ENCODE measurements at places on chromosomes 13 and 19. TPM values are rescaled to one million over a fixed set of nuclear protein-coding genes. Genes with fewer than 3 reads are reported as not detected.
A peak's percentile ranks its signal among the peaks of the same experiment; 100 is the strongest.

GRCh38 chr19:49512970-49513745, 697 bp downstream of the FCGRT start:
- no peak for DNase-seq

DNA sequence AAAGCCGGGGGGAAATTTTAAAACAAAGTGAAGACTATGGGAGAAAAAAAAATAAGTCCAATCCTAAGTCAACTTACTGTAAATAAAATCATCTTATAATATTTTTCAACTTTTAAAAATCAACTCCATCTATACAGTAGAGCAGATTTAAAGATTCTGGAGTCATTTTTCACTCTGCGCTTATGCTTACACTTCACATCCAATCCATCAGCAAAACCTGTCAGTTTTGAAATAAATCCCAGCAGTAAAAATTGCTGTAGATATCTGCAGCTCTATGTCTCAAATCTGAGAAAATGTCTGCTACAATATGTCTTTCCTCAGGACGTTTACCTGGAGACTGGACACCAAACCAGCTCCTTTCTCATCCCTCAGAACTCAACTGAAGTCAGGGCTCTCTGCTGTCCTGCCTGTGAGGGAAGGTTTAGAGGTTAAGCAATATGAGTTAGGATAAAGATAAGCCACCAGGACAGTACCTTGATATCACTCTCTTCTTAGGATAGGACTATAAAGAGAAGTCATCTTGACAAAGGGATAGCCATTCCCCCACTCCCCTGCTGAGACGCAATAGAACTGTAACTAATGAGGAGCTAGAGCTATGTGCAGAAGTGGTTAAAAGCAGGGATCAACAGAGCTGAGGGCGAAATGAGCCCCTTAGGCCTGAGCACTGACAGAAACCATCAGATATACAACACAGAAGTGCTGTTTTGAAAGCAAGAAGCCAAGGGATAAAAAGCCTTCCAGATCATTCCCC, 254.7 kb upstream of the KLHL1 start:
- no peak for DNase-seq

GRCh38 chr19:6481541-6482342, at the start of gene DENND1C:
TSS of gene DENND1C (minus strand) at chr19:6481787. CDS start at chr19:6481695, 92 bp downstream.
- DNase-seq, result peak; percentile 34

DNA sequence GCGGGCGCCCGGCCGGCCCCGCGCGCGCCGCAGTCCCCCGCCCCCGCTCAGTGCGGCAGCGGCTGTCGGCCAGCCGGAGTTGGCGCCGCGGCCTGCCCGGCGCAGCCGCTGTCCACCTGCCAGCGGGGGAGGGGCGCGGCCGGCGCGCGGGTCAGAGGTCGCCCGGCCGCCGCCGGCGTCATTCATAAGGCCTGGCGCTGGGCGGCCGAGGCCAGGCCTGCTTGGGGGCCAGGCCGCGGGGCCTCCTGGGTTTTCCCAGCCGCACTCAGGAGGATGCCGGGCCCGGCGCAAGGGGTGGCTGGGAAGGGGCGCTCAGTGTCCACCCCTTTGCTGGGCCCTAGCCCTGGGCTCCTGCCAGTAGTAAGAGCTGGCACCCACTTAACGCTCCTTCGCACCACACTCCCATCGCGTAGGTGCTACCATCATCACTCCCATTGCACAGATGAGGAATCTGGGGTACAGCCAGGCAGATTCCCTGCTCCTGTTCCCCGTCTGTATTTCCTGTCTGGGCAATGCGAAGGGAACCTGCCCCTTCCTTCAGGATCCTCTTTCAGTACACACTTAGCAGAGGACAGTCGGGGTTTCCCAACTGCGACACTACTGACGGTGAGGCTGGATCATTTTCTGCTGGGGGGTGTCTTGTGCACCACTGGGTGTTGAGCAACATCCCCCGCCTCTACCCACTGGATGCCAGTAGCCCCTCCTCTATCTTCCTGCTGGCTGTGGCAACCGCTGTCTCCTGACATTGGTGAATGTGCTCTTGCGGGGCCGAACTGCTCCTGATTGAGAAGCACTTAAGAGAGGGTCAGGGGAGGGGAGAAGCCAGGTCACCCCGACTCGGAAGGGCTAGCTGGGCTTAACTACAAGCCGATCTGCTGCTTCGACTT, 846 bp upstream of the PRKACA start:
- peak; percentile 76 for DNase-seq

- DNase-seq, result peak; percentile 76
Observed at GRCh38 chr13:40801255-40802217, 12.1 kb downstream of the SLC25A15 start.

KCNRG gene
- total RNA-seq, result 0.26 TPM
